Left ventricle myocardium inferior (tissue), 1 donor: ENCODE measurements at places on chromosomes 1 and 21. TPM values are rescaled to one million over a fixed set of nuclear protein-coding genes. Genes with fewer than 3 reads are reported as not detected.

DNA sequence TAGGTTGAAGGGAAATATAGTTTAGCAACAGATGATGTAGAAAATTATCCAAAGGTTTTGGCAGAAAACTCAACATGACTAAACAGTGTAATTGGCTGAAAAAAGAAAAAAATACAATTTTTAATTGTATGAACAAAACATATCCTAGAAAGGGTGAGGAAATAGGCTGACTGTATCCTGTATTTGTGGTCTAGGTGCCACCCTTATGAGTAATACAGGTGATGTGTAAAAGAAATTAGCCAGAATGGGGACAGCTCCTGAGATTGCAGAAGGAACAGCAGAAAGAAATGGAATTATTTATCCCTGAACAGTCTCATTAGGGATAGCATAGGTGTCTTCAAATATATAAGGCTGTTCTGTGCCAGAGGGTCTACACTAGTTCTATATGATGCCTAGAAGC, 24.6 kb downstream of the DNASE2B start:
- no peak for DNase-seq

Gene ILF2
- total RNA-seq = 61.6 TPM

GRCh38 chr1:236101233-236102200, 36.6 kb upstream of the NID1 start:
- DNase-seq = no peak

Gene SPATC1L
- total RNA-seq = 7.0 TPM

GRCh38 chr1:226733304-226733703, 5.8 kb downstream of the ITPKB start:
- no peak for DNase-seq

GRCh38 chr1:197036861-197037260, 30.2 kb downstream of the F13B start:
- no peak for DNase-seq

DNA sequence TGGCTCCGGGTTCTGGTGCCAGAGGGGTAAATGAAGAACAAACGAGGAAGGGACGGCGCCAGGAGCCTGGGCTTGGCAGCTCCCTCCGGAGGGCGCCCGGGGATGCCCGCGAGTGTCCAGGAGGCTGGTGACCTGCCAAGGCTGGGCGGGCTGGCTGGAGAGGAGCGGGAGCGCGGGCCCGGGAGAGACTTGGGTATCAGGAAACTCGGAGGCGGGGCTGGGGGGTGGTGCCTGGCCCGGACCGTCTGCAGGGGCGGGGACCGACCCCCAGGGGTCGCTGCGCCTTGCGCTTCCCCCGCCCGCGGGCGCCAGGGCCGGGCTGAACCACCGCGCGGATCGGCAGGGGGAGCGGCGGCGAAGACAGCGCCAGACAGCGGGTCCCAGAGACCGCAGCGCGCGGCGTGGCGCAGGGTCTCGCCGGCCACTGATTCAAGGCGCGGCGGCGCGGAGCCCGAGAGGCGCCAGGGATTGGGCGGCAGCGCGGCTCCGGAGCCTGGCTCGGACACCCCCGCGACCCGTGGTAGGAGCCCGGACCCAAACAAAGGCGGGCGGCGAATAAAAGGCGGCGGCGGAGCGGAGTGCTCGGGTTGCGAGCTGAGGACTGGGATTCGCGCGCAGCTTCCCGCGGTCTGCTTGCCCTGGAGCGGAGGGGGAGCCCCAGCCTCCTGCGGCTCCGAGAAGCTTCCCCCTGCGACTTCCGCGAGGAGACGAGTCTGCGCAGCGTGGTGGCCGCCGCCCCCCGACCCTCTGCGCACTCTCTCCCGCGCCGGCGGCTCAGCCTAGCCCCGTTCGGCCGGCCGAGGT, at the start of gene DISP3:
Gene DISP3, plus strand, starts transcription at position 585 of the 804 bp plus-strand sequence. CDS start 21,838 bp downstream, outside the sequence.
- DNase-seq = peak; percentile 39

DNA sequence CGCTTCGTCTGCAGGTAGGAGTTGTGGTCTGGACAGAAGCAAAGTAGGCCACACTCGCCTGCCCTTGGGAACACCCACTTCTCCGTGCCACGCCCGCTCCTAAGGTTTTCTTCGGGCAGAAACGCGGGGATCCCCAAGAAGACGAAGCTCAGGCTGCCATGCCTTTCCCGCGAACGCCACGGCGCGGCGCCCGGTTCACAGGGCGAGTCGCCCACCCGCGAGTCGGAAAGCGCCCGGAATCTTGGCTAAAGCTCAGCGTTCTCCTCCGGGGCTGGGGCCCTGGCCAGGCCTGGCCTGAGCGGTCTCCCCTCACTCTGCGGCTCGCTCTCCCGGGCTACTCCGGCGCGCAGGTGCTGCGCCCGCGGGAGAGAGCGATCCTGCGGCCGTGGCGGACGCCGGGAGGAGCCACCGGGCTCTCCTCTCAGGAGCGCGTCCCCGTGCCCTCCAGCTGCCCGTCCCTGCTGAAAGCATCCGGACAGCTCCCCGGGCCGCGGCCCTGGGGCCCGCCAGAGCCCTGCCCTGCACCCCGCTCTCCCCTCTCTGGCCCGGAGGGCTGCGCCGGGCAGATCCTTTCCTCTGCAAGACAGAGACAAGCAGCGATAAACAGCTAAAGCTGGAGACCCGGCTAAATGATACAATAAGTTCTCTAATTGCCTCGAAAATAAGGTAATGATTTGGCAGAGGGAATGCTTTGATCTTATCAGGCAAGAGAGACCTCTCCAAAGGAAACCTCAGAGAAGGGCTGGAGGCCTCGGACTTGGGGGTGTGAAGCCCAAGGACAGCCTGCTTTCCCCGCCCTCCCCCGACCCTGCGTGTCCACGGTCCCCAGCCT, 6.7 kb upstream of the WNT2B start:
- DNase-seq = peak; percentile 74

DNA sequence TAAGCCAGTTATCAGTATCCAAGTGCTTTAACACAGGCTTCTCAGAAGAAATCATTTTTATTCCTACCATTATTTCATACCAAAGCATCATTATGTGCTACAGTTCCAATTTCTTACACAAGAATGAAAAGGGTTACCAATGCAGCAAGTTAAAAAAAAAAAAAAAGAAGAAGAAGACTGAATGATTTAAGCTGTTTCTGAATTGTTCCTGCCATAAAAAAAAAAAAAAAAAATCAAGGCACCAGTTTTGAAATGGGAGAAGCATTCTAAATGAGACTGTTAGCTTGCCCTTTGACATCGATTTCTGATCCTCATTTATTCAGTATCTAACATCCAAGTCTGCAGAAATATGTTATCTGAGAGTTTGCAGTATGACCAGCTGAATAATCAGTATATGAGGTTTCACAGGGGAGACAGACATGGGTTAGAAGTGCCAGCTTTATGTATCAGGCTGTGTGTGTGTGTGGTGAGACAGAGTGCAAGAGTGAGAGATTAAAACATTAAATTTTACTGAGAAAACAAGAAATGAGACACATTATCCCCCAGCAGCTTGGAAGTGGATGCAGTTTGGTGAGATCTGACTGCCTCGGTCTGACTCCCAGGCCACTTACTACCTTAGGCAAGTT, 105.8 kb downstream of the COLGALT2 start:
- no peak for DNase-seq

- DNase-seq = no peak
Measured at GRCh38 chr1:55334160-55334559, 119.0 kb upstream of the USP24 start.

DNA sequence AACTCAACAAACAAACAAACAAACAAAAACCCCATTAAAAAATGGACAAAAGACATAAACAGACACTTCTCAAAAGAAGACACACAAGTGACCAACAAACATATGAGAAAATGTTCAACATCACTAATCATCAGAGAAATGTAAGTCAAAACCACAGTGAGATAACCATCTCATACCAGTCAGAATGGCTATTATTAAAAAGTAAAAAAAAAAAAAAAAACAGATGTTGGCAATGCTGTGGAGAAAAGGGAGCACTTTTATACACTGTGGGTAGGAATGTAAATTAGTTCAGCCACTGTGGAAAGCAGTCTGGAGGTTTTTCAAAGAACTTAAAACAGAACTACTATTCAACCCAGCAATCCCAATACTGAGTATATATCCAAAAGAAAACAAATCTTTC, 94.7 kb downstream of the PLPP3 start:
- no peak for DNase-seq

GRCh38 chr1:230760360-230760827, 13.2 kb downstream of the CAPN9 start:
- no peak for DNase-seq

- DNase-seq = no peak
Measured at GRCh38 chr1:29700491-29700890, 464.2 kb downstream of the PTPRU start.

DNA sequence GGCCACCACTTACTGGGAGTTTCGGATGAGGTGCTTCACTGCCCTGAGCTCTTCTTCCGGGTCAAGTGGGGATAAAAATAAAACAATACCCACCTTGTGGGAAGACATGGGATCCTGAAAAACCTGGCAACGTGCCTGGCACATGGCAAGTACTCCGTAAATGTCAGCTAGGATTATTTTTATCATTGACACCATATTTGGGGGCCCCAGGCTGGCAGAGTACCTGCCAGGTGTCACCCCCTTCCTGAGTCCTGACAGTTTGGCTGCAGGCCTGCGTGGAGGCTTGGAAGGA, 9.2 kb upstream of the EPHA2 start:
- no peak for DNase-seq

Gene JAM2
- total RNA-seq = 23.7 TPM

GRCh38 chr1:167433884-167434283, 84.4 kb downstream of the CD247 start:
- no peak for DNase-seq

DNA sequence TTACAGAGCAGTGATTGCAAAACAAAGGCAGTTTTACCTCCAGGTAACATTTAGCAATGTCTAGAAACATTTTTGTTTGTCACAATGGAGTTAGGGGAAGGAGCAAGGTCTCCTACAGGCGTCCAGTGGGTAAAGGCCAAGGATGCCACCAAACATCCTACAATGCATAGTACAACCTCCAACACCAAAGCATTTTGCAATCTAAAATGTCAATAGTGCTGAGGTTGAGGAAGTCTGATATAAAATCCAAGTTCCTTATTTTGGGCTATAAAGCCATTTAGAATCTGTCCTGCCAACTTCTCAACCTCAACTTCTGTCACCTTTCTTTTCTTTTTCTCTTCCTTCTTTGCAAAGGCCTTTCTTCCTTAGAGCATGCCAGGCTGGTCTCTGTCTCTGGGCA, 111.2 kb downstream of the FASLG start:
- no peak for DNase-seq

GRCh38 chr1:109477821-109478220, 5.9 kb upstream of the ATXN7L2 start:
- DNase-seq = no peak

DNA sequence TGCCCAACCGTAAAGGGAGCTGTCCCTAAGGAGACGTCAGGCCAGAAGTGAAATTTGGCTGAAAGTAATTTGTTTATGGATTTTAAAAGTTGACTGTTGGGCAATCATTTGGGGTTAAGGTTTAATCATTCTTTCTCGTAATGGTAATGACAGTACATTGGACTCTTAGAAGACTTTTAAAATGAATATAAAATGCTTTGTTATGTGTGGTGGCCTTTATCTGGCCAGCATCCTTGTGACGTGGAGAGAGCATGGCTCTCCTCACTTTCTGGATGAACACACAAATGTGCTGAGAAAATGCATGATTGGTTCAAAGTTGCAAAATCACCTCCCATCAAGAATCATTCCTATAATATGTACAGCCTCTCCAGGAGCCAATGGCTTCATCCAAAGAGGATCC, 160.2 kb downstream of the DHRS3 start:
- no peak for DNase-seq

DNA sequence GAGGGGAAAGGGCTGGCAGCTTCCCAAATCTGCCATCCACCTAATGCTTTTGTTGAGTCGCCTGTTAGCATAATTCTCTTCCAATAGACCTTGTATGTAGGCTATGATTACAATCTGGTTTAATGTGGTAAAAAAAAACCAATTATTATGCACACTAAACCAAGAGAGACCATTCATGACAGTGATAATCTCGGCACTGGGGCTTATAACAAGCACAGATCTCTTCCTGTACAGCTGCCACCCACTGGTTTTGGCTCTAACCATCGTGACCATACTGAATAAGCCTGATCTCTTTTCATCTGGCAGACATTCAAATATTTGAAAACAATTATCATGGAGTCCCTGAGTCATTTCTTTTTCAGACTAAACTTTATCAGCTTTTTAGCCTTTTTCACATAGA, 12.0 kb upstream of the SYT14 start:
- DNase-seq = no peak

Gene PDE4B
- total RNA-seq = 3.5 TPM

Gene NPL
- total RNA-seq = 5.3 TPM

Gene SLC30A1
- total RNA-seq = 11.5 TPM

GRCh38 chr1:166166329-166166697, 488 bp downstream of the FAM78B start:
- no peak for DNase-seq

- DNase-seq = no peak
Measured at GRCh38 chr1:50846224-50846839, 113.7 kb downstream of the FAF1 start.

Gene PTPRF
- total RNA-seq = 2.9 TPM

Gene TRAF3IP3
- 1.2 TPM for total RNA-seq

Gene IL19
- total RNA-seq = not detected

DNA sequence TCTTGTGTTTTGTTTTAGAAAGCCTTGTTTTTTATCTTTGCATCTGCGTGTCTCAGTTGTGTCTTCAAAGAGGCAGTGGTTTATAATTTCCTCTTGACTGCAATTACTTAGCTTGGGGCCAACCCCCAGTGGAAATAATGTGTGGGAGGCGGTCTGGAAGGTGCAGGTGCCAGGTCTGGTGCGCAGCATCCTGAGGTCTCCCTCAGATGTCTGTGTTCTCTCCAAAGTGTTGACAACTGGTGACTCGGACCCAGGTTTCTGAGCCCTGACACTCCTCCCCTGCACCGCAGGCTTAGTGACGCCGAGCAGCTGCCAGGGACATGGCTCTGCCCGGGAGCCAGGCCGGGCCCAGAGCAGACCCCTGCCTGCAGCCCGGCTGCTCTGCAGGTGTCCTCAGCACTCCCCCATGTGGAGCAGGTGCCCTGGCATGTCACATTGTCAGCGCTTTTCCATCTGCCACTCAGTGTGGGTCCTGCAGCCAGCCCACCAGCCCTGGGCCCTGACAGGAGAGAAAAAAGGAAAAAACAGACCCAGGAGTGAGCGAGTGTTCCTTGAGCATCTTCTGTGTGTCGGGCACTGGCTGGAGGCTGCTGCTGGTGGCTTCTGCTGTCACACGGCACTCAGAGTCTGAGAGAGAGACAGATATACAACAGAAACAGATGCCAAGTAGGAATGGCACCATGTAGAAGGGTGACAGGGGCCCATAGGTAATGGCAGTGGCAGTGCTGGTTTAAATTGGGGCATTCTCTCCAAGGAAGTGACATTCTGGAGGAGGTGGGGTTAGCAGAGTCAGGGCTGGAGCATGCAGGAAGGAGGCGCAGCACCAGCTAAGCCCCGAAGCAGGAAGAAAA, 24.8 kb upstream of the SELENON start:
- DNase-seq = no peak

GRCh38 chr1:23480187-23481025, 3.6 kb downstream of the ASAP3 start:
- no peak for DNase-seq

Gene OR14K1
- not detected for total RNA-seq

Gene CELA3A
- not detected for total RNA-seq

Gene PALMD
- 123 TPM for total RNA-seq
